Activated naive CD8-positive, alpha-beta T cell treated with anti-CD3 and anti-CD28 coated beads, Interleukin-2, amount 10 ng/mL, durations not matched to agents 7 days and 5 days (primary cell): ENCODE measurements at places on chromosomes 3 and 15. TPM values are rescaled to one million over a fixed set of nuclear protein-coding genes. Genes with fewer than 3 reads are reported as not detected.

Gene CRABP1
- not detected for total RNA-seq

Gene GOLGA6L7
- total RNA-seq = not detected

Gene SLTM
- 130 TPM for total RNA-seq

Gene SCAMP5
- 0.22 TPM for total RNA-seq

Gene CLEC3B
- total RNA-seq = not detected

Gene TM6SF1
- total RNA-seq = 14.3 TPM

Gene GATA2
- not detected for total RNA-seq

Gene SLC51B
- not detected for total RNA-seq

Gene LARP6
- total RNA-seq = not detected

GRCh38 chr15:51004103-51004551 is 90.6 kb downstream of the TNFAIP8L3 start:
- no peak for DNase-seq

DNA sequence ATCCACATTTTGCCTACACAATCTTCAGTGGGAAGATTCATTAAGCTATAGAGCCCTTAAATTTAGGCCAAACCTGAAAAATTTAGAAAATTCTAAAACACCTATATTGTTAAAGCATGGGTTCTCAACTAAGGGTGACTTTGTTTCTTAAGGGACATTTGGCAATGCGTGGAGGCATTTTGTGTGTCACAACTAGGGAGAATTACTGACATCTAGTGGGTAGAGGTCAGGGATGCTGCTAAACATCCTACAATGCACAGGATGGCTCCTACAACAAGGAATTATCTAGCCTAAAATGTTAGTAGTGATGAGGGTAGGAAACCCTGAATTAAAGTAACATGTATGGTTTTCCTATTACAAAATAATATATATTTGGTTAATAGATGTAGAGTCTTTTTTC is 55.8 kb downstream of the TBC1D5 start:
- DNase-seq = no peak

GRCh38 chr3:25945836-25946235 is 155.9 kb downstream of the OXSM start:
- DNase-seq = no peak

DNA sequence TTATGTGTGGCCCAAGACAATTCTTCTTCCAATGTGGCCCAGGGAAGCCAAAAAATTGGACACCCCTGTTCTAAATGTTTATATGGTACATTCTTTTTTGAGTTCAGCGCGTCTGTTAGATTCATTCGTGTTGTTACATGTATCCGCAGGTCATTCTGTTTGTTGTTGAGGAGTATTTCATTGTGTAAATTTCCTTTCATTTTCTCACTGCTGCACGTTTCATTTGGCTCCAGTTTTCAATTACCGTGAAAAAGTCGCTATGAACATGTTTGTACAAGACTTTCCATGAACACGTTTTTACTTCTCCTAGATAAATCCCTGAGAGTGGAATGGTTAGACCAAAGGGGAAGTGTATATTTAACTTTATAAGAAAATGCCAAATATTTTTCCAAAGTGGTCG is 7.5 kb upstream of the OPA1 start:
- DNase-seq = no peak

DNA sequence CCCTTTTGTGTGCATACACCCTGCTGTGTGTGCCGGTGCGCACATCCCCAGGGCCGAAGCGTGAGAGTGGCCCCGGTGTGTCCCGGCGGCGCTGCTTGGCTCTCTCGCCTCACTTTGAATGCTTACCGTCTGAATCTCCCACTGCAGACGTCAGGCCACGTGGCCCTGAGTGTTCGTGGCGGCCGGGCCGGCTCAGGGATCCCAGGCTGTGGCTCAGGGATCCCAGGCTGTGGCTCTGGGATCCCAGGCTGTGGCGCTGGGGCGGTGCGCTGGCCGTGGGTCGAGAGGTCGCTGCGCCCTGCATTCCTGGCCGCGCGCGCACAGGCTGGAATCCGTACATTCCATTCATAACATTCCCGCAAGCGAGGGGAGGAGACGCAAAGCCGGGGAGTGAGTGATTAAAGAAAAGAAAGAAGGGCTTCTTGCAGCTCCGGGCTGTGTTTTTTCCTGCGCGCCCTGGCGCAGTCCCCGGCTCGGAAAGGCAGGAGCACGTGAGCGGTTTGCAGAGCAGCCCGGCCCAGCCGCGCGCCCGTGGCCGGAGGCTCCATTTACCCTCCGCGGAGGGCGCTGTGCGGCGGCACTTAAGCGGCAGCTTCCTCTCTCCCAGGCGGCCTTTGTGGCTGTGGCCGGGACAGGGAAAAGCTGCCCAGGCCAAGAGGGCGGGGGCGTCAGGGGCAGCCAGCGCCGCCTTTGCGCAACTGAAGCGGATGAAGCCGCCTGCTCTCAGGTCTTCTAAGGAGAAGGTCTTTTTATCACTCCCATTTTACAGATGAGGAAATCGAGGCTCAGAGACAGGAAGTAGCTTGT is 87.0 kb upstream of the ALDH1L1 start:
- no peak for DNase-seq

- no peak for DNase-seq
Observed at GRCh38 chr15:89364341-89364740, 29.7 kb upstream of the POLG start.

DNA sequence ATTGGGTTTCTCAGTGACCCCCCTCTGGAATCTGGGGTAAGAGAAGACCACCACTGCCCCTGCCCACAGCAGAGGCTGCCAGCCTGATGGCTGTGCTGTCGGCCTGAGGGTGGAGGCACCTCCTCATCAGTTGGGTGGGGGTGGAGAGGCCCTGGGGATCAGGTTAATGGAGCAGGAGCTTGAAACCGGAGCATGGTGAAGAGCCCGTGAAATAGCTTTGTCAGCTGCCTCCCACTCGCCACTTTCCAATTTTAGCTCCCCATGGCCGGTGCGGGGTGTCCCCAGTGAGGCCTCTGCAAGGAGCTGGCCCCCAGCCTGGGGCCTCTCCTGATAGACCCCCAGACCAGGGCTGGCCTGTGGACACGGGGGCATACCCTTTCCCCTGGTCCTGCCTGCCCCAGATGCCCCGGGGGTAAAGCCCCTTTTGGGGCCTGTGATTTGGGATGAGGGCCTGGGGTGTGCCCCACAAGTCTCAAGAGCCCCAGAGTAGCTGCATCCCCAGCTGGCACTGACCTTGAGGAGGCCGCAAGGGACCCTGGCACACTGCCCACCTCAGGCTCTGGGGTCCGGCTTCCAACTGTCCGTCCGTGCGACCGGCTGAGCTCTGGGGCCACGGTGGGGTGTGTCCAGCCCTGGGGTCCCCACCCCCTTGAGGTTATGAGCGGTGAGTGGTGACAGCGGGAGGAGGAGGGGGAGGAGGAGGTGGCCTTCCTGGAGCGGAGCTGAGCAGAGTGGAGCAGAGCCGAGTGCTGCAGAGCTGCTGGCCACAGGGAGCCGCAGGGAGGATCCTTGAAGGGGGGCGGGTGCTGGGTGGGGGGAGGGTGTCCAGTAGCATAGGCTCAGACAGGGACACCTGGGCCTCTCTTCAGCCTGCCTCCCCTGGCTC is at the start of gene HHATL:
TSS of gene HHATL (minus strand) at position 733 of the 886 bp plus-strand sequence. CDS start 1,972 bp downstream, outside the sequence.
- no peak for DNase-seq
